ENCODE measurements at places on chromosomes 3 and 15. TPM values are rescaled to one million over a fixed set of nuclear protein-coding genes. Genes with fewer than 3 reads are reported as not detected.

DNA sequence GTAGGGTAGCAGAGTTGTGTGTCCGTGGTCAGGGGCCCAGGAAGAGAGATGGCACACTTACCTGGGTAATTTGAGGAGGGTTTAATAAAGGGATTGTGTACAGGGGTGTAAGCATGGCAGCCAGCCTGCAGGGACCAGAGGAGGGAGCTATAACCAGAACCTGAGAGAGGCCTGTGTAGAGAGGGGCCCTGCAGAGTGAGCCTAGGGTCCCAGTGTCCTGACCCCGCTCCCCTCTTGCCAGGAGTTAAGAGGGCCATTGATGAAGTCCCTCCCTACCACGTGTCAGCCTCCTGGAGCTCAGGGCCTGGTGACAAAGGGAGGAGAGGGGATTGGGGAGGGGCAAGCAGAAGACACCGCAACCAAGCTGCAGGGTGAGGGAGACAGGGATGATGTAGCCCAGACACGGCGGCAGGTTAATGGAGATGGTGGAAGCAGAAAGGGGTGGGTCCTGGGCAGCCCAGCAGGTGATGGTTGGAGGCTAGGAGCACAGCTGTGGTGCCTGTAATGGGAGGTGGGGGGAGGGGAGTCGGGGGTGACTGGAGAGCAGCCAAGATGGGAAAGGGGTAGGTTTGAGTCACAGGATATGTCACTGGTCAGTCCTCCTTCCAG is 165.4 kb upstream of the TOPAZ1 start:
- no peak for DNase-seq

- no peak for DNase-seq
Measured at GRCh38 chr3:130905551-130905950, 11.7 kb downstream of the ATP2C1 start.

- DNase-seq, result no peak
Measured at GRCh38 chr3:27022096-27022761, 347.0 kb downstream of the NEK10 start.

DNA sequence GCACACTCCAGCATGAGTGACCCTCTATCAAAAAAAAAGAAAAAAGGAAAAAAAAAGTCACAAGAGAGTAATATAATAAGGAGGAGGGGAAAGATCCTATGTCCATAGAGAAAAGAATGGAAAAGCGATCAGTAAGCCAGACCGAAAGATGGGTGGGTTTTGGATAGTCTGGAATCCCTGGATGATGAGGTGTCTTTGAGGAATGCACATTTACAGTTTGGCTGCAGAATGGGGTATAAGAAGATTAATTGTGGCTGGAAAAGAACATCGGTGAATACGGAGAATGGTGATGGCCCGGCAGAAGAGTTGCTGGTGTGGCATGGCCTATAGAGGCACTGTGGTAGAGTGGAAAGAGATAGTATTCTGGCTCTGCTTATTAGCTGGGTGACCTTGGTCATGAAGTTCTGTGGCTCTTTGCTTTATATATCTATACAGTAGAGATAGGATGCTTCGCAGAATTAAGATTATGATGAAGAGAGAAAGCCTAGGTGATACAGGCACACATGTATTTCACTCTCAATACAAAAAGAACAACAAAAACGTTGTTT is 187.9 kb downstream of the AKAP13 start:
- no peak for DNase-seq

DNA sequence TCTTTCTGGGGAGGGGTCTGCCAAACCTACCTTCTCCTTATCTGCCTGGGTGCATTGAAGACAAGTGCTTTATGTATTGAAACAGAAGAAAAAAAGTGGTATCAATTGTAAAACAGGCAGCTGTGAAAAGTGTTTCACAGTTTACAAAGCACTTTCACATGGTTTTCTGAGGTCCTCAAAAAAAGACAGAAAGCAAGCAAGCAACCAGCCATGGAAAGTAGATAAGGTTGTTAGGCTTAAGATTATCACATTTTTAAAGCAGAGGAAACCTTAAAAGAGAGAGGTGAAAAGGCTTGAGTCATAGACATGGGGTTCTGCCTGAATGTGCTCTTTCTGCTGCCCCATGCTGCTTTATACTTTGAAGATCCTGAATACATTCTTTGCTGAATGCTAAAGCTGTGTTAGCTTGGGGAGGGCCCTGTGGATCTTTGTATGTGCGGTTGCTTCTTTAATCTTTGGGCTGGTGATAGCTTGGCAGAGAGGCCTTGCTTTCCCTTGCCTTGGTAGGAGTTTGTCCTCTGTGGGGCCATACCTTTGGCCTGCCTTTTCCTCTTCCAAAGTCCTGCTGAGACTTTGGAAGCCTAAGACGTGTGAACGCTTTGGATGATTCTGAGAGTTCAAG is 2.6 kb downstream of the SMAD3 start:
- no peak for DNase-seq

GRCh38 chr3:128270559-128271492 is 117.5 kb downstream of the EEFSEC start:
- DNase-seq, result no peak

DNA sequence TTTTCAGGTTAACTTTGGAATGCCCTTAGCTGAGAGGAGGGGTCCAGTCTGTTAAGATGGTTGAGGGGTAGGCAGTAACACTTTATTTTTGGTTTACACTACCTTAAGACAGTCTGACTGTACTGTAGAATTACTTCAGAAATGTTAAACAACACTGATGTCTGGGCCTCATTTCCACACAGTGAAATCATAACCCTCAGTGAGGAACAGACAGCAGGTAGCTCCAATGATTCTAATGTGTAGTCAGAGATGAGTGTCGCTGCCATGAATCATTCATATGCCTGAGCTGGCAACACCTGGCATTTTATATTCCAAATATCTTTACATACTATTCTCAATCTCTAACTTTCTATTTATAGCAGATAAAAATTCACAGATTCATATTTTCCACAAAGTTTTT is 37.3 kb upstream of the POU1F1 start:
- DNase-seq, result no peak

GRCh38 chr15:33888176-33888575 is 80.1 kb upstream of the CHRM5 start:
- DNase-seq, result no peak

DNA sequence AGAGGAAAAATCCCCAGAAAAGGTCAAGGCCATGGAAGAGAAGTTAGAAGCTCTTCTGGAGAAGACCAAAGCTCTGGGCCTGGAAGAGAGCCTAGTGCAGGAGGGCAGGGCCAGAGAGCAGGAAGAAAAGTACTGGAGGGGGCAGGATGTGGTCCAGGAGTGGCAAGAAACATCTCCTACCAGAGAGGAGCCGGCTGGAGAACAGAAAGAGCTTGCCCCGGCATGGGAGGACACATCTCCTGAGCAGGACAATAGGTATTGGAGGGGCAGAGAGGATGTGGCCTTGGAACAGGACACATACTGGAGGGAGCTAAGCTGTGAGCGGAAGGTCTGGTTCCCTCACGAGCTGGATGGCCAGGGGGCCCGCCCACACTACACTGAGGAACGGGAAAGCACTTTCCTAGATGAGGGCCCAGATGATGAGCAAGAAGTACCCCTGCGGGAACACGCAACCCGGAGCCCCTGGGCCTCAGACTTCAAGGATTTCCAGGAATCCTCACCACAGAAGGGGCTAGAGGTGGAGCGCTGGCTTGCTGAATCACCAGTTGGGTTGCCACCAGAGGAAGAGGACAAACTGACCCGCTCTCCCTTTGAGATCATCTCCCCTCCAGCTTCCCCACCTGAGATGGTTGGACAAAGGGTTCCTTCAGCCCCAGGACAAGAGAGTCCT is 9.0 kb downstream of the MAP1A start:
- DNase-seq, result no peak

- no peak for DNase-seq
Measured at GRCh38 chr3:64801856-64802255, 114.1 kb upstream of the ADAMTS9 start.

GRCh38 chr3:160052385-160053047 is 63.9 kb downstream of the IL12A start:
- no peak for DNase-seq

GRCh38 chr3:66093981-66094380 is 55.3 kb upstream of the MAGI1 start:
- no peak for DNase-seq

GRCh38 chr3:32436816-32437189 is 45.1 kb downstream of the CMTM7 start:
- no peak for DNase-seq

DNA sequence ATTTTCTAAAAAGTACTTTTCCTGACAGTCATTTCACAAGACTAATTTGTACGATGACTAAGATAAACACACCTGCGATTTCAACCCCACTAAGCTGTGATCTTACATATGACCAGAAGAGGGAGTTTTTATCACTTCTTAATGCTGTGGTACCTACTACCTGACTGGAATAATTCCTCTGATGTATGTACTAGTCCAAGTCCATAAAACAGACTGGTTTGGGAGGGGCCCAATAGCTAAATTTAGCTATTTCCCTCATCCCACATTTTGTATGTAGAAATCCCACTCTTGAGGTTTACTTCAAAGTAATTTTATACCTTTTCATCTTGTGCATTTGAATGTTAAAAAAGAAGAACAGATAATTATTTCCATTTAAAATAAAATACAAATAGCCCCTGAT is 49.7 kb upstream of the SCAANT1 start:
- DNase-seq, result no peak

GRCh38 chr3:53269888-53270880 is 14.4 kb upstream of the TKT start:
- no peak for DNase-seq

DNA sequence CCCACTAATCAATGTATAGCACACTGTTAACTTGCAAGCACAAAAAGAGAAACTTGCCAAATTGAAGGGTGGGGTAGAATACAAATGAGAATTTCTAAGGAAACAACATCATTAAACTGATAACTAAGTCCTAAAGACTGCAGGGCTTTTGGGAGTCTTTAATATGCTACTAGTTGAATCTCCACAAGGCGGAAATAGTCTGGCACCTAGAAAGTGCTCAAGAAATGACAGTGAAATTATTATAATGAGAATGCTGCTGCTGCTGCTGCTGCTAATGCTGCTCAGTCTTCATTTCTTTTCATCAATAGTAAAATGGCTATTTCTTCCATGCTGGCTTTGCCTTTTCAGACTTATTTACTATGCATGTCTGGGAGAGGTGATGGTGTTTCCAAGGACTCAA is 91.8 kb downstream of the BTD start:
- no peak for DNase-seq

GRCh38 chr15:76217029-76217881 is 94.0 kb downstream of the ETFA start:
- no peak for DNase-seq

DNA sequence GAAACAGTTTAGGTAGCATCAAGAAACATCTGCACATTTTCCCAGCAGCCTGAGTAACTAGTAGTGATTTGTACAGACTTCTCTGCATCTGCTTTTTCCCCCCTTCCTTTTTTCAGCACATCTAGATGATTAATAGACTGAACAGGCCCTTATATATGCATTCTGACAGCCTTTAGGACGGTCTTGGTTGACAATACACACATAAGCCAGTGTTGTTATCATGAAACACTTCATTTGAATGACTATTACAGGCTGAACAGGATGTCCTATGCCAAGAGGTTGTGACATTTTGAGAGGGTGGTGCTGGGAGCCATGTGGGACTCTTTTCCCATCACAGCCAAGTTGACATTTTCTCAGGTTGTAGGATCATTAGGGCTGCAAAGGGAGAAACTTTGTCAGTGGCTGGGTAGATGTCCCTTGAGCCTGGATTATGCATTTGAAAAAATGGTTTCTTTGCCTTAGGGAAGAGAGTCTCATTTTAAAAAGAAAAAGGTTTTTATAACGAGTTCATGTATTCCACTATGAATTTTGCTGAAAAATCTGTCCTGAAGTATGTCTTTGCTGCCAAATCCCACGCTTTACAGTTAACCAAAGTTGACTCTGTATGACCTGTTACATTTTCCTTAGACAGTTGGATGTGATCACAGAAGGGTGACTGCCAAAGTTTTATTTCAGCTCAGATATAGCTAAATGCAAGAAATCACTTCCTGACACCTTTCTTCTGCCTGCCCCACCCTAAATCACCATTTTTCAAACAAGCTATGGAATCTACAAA is 73.7 kb downstream of the FILIP1L start:
- DNase-seq, result no peak

Gene SLC6A1
- not detected for total RNA-seq

Gene GOLGA6L7
- total RNA-seq, result not detected

Gene RCN2
- 27.5 TPM for total RNA-seq

Gene C3orf85
- total RNA-seq, result not detected

Gene CNTN4
- total RNA-seq, result not detected

Gene SLC15A2
- 0.45 TPM for total RNA-seq

Gene FANCD2OS
- not detected for total RNA-seq

Gene PRKCD
- 15.7 TPM for total RNA-seq

Gene FSD2
- not detected for total RNA-seq

Gene ROPN1B
- not detected for total RNA-seq

Gene CKMT1A
- total RNA-seq, result not detected

Gene GLDN
- 0.18 TPM for total RNA-seq

Gene LRRK1
- 0.55 TPM for total RNA-seq

Data from activated T-cell treated with anti-CD3 and anti-CD28 coated beads, Interleukin-2, amount 50 U/mL, for 4 hours (primary cell).